ENCODE measurements at places on chromosomes 6 and 20.

DNA sequence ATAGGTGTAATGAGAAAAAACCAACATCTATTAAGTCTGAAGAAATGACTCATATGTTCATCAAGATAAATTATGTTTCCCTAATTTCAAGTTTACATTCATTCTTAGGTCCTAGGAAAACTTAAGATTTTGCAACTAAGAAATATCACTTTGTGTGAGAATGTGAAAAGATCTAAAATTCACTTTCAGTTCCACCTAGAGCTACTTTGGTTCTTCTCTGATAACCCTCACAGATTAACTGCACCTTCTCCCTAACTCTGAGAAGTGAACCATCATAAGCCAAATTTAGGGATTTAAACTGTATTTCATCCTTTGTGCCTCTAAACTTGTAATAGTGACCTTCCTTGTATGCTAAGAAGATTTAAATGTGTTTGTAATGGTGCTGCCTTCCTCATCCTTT is 213.0 kb downstream of the FRK start:
- DNase-seq: no peak

GRCh38 chr6:106671651-106672050 is 42.3 kb downstream of the QRSL1 start:
- DNase-seq: no peak

- no peak for DNase-seq
Observed at GRCh38 chr20:60170116-60170515, 211.9 kb downstream of the CDH26 start.

DNA sequence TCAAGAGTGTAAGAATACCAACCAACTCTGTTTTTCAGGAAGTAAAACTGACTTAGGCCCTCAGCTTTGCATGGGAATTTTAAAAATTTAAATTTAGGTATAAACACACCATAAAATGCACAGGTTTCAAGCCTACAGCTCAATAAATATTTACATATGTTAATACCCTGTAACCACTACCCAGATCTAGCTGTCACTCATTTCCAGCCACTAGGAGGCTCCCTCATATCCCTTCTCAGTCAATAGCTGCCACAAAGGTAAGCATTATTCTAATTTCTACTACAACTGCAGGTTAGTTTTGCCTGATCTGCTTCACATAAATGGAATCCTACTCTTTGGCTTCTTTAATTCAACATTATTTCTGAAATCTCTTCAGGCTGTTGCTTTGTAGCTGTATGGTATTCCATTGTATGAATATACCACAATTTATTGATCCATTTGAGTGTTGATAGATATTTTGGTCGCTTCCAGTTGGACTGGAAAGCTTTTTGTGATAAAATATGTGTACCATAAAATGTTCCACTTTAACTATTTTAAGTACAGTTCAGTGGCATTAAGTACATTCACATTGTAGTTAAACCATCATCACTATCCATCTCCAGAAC is 32.5 kb upstream of the MEI4 start:
- DNase-seq: no peak

- DNase-seq: no peak
Observed at GRCh38 chr6:56364431-56364826, 117.0 kb upstream of the COL21A1 start.

- DNase-seq: no peak
Observed at GRCh38 chr6:167906899-167907298, 80.2 kb downstream of the AFDN start.

GRCh38 chr20:40887105-40887504 is 141.5 kb upstream of the TOP1 start:
- DNase-seq: no peak

DNA sequence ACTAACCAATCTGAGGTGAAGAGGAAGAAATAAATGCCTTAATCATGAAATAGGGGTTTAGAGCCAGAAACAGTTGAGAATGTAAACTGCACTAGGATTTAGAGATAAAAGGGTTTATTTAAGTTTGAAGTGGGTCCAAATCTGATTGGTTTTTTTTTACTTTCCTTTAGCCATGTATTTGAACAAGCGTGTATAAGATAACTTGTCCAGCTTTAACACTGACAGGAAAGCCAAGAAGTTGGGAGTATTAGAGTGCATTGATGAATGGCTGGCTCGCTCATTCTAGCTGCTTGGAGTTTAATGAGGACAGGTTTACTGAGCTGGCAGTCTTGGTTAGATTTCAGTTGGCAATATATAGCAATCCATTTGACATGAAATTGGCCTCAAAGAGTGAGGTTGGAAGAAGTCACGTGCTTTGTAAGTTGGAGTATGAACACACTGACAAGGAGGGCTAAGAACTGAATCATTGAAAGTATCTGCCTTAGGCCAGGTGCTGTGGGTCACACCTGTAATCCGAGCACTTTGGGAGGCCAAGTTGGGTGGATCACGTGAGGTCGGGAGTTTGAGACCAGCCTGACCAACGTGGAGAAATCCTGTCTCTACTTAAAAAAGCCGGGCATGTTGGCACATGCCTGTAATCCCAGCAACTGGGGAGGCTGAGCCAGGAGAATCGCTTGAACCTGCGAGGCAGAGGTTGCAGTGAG is 13.7 kb downstream of the SRSF3 start:
- DNase-seq: no peak

DNA sequence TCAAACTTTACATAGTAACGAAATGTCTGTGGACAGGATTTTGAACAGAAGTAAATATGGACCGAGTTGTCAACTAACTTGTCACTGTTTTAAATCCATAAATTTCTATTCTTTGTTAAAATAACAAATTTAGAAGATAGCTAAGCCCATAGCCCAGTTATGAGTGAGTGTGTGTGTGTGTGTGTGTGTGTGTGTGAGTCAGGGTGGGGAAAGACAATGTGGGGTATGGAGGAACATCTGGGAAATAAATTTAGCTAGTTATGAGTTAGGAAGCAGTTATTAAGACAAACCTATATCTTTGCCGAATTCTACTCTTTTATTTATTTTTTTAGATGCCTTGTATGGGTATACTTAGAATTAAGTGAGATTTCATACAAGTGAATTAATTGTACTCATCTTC is 9.0 kb downstream of the TPBG start:
- no peak for DNase-seq

GRCh38 chr6:35363293-35363750 is 21.0 kb downstream of the PPARD start:
- DNase-seq: no peak

- DNase-seq: no peak
Observed at GRCh38 chr20:33647603-33648395, 14.3 kb upstream of the C20orf144 start.

GRCh38 chr20:25036331-25036936 is 21.5 kb downstream of the ACSS1 start:
- DNase-seq: no peak

GRCh38 chr20:24789877-24790276 is 159.2 kb upstream of the CST7 start:
- DNase-seq: no peak

DNA sequence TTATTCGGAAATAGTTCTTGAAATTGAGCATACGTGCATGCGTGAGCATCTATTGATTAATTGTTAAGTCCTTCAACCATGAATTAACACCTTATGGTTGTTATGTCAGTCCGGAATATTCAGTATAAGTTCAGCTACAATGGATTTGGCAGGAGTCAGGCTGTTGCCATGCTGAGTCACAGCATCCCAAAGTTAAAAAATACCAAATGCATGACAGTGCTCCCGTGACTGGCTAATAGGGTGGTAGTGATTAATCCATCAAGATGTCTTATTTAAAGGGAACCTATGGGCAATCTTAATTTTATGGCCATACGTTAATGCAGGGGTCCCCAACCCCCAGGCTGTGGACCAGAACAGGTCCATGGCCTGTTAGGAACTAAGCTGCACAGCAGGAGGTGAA is 10.5 kb downstream of the RAE1 start:
- DNase-seq: no peak

DNA sequence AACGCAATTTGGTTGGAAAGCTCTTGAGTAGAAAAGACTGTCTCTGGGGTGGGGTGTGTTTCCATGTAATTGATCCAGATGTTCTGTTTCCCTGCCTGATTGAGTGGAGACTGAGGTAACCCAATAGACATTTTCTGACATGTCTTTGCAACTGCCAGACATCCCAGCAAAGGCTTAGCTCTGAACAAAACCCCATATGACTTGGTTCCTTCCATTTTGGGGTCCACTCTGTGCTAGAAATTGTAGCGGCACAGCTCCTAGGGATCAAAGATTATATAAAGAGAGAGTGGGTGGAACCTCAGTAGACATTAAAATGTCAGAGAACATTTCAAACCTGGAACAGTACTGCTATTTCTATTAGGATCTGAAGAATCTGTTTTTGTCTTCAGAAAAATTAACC is 189.3 kb downstream of the EDN1 start:
- no peak for DNase-seq

DNA sequence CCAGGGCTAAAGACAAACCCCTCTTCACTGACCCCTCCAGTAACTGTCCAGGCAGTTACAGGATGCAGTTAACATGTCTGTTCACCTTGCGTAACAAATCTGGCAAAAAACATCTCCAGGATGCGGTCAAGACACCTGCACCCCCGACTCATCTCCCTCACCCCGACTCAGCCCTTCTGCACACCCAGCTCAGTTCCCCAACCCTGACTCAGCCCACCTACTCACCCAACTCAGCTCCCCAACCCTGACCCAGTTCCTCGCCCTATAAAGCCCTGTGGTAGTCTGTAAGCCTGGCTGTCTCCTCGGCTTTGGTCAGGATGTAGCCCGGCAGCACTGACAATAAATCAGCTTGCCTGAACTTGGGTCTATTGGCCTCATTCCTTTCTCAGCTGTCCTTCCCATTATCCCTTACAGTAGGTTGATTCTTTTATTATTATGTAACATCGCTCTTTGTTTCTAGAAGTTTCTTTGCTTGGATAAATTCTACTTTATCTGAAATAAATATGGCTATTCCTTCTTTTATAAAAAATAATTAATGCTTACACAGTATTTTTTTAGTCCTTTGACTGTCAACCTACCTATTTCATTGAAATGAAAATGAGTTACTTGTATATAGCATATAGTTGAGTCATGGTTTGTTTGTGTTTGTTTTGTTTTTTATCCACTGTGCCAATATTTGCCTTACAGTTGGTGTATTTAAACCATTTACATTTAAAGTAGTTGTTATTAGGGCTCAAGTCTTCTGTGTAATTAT is 12.9 kb upstream of the ADTRP start:
- DNase-seq: no peak

DNA sequence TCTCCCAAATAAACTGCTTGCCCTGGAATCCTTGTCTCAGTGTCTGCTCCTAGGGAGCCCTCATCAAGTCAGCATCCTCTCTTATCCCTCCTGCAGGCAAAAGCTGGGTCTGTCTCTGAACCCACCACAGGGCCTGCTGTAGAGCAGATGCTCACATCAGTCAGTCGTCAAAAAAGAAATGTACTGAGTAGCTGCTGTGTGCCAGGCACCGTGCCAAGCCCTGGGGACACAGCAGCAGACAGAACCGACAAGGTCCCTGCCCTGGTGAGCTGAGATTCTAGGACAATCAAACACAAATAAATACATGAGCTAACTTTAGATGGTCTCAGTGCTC is 68.5 kb downstream of the EYA2 start:
- DNase-seq: no peak

DNA sequence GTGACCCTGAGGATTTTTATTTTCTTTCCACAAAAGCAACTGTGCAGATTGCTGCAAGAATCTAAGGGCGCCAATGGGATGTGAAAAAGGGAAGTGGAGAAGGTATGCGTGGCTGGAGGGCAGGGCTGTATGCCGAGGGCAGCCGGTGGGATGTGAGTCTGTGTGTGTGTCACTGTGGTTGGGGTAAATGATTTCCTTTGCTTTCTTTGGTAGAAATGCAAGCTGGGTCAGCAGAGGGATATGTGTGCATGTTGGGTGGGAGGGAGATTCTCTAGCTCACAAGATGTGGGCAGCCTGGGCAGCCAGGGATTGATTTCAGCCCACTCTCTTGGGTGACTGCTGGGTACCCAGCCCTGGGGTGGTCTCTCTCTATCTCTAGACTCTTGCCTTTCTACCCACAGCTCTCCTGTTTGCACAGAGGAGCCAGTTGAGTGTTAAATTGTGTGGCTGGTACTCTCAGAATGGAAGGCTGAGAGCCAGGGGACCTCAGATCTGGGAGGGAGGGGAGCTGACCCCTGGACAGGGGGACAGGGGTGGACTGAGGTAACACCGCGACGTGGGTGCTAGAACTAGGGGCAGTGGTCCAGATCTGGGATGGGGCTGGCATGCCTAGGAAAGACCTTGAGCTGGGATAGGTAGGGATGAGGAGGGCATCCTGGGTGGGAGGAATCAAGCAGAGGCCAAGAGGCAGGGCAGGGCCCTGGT is 136.8 kb upstream of the RNF24 start:
- DNase-seq: no peak

DNA sequence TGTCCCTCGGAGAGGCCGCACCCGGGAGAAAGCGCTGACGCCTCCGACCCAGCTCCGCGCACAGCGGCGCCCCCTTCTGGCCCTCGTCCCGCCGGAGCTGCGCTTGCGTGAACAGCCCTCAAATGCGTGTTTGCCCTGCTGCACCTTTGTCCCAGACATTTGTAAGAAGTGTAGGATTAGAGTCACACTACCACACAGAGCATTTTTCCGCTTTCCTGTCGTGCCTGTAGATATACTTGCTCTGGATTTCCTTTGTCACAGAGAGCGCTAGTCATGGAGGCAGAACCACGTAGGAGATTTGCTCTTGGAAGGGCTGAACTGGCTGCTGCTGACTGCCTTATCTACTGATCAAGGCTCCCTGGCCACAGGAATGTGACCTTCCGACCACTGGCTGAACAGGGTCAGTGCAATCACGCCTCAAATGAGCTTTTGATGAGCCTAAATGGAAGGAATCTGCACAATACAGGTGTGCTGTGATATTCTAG is 62.3 kb downstream of the PAX1 start:
- no peak for DNase-seq

- no peak for DNase-seq
Observed at GRCh38 chr6:111646942-111647341, 41.3 kb upstream of the TRAF3IP2 start.

DNA sequence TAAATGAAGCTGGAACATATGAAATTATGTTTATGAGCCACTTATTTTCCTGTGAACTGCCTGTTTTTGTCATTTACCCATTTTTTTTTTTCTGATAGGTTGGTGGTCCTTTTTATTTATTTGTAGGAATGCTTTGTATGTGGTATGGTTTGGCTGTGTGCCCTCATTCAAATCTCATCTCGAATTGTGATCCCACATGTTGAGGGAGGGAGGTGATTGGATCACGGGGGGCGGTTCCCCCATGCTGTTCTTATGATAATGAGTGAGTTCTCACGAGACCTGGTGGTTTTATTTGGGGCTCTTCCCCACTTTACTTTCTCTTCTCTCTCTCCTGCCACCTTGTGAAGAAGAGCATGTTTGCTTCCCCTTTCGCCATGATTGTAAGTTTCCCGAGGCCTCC is 77.3 kb downstream of the CDH26 start:
- no peak for DNase-seq

GRCh38 chr6:50978380-50979170 is 159.9 kb downstream of the TFAP2B start:
- no peak for DNase-seq

DNA sequence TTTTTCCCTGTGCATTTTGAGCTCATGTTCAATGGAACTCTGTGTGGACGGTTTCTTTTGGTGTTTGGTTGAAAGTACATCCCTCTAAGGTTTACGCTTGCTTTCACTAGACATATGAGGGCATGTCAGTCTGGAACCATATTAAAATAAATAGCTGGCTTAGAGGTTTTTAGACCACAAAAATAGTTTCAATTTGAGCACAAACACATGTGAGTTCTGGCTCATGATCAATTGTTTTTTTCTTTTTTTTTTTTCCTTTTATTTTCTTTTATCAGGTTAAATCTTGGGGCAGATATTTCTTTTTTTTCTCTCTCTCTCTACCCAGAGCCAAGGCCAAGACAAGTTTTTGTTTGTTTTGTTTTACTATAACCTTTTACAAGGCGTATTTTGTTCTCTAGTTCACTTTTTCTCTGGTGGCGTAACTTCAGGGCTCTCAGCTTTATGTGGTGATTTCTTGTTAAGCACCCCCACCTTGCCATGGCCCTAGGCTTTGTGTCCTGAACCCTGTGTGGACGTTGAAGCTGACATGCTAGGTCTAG is 92.9 kb downstream of the SHLD1 start:
- no peak for DNase-seq
